Fibroblast of skin of abdomen (primary cell): ENCODE measurements at places on chromosomes 5 and 9.

- DNase-seq, result no peak
Observed at GRCh38 chr5:179258001-179258921, 87.0 kb downstream of the ADAMTS2 start.

GRCh38 chr9:96236854-96237550, 65.0 kb downstream of the HSD17B3 start:
- no peak for DNase-seq

DNA sequence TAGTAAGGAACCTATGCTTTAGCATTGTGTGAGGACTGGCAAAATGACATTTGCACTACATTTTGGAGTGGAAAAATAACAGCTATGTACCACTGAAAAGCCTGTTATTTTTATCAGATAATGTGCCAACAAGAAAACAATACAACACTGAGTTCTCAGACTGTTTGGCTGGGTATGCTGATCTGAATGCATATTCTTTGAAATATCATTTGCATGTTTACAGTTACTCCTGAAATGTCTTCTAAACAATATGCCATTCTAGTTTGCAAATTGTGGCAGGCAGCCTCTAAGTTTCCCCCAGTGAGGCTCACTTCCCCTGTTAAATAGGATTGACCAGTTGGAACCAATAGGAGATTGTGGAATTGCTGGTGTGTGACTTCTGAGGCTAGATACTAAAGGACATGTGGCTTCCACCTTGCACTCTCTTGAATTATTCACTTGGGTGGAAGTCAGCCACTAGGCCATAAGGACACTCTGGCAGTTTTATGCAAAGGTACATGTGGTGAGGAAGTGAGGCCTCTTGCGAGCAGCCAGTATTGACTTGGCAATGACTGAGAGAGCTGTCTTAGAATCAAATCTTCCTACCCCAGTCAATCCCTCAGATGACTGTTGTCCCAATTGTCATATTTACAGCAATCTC, 250.4 kb upstream of the PCSK5 start:
- no peak for DNase-seq

DNA sequence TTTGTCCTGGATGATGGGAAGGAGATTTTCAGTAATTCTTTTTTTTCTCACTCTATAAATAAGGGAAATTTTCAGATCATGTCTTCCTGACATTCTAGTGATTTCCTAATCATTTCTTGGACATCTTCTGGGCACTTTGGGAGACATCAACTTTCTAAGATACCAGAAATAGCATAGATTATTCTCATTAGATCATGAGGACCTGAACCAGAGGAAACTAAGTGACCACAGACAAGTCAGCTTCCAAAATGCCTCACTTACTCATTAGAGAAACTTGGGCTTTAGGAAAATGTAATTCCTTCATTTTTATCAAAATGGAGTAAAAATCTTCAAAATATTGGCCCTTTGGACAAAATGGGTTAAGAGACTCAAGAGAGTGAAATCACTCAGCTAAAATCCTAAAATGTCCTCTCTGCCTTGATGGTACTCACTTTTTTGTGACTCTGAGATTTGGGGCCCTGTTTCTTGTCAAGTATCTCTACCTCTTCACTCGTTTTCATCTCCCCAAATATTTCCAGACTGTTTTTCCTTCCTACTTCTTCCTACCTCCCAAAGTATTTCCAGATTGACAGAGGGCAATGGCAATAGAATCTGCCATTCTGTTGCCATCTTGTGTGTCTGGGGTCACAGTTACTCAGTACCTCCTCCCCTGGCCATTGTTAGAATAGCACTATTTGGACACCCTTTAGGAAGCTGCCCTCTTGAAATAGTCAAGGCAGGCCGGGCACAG, 194.5 kb downstream of the NR3C1 start:
- DNase-seq, result no peak

DNA sequence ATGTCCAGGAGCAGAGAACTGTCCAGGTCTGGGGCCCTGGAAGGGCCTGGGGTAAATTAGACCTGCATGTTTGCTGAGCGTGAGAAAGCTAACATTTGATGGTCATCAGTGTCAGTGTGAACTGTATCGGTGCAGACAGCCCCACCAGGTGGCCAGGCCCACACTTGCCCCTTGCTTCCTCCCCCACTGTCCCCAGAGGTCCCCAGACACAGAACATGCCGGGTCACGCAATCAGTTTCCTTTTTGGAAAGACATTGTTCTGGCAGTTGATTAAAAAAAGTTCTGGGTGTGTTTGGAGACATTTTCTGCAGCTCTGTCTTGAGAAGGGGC, 1.5 kb downstream of the NKD2 start:
- DNase-seq, result no peak

GRCh38 chr5:110768138-110768860, 29.5 kb downstream of the SLC25A46 start:
- DNase-seq, result peak; percentile 65

GRCh38 chr9:128902351-128903078, 18.3 kb upstream of the PHYHD1 start:
- no peak for DNase-seq

- peak; percentile 71 for DNase-seq
Observed at GRCh38 chr5:132257131-132258101, at the start of gene PDLIM4. TSS of gene PDLIM4 (plus strand) at chr5:132257696. CDS start at chr5:132257735, 39 bp downstream.

GRCh38 chr5:170142196-170142595, 36.5 kb downstream of the FOXI1 start:
- no peak for DNase-seq

DNA sequence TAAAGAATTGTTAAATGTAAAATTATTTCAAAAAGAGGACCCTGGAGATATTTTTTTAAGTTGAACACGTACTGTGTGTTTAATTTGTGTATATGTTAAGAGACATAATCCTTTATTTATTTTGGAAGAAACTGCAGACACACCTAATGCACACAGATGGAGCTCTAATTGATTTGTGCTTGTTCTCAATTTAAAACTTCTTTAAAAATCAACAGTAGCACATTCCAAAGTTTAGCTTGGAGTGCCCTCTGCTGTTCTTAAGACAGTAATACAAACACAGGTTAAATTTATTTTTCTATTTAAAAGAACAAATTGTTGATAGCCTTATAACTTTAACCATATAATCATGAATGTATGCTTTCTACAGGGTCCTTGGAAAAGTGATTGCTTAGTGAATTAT, 277.6 kb upstream of the ADAMTS16 start:
- DNase-seq, result peak; percentile 40

DNA sequence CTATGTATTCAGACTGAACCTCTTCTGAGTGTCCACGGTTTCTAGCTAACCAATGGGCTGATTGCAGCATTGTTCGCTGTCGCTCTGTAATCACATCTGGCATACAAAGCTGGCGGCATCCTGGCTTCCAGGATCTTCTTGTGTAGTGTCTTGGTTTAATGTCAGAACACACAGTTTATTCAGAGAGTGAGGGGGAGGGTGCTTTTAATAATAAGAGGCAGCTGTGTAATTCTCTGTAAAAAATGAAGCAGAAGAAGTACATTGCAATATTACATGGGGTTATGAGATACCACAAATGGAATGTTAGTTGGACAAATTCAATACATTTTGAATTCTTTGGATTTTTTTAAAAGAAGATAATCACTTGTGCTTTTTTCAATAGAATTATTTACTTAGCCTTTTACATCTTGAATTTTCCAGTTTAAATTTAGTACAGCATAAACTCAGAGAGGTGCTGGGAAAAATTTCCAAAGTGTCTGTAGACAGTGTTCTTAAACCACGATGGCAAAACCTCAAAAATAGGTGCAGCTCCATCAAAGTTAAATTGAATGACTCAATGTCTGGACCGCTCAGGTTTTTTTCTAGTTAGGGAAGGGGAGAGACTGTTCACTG, 206.0 kb downstream of the PCSK1 start:
- DNase-seq, result peak; percentile 98

DNA sequence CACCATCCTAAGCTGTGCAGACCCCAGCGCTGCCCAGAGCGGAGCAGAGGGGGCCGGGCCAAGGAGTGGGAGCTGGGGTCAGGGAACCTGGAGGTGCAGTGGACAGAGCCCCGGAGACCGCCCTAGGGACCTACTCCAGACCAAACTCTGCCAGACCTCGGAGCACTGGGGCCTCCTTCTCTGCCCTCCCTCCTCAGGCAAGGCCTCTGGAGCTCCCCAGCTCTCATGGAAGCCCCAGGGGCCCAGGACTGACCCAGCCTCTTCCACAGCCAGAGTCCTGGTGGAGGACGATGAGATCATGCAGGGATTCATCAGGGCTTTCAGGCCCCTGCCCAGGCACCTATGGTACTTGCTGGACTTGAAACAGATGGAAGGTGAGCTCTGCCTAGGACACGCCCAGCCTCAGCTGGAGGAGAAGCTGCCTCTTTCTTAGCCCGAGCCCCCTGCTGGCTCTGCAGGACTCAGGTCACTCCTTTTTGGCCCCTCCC, 3.6 kb downstream of the PAEP start:
- DNase-seq, result no peak
